T-helper 9 cell (primary cell): ENCODE measurements at places on chromosomes 5 and 9.

GRCh38 chr5:156137071-156137869 lies 189.7 kb upstream of the SGCD start:
- DNase-seq, result no peak

DNA sequence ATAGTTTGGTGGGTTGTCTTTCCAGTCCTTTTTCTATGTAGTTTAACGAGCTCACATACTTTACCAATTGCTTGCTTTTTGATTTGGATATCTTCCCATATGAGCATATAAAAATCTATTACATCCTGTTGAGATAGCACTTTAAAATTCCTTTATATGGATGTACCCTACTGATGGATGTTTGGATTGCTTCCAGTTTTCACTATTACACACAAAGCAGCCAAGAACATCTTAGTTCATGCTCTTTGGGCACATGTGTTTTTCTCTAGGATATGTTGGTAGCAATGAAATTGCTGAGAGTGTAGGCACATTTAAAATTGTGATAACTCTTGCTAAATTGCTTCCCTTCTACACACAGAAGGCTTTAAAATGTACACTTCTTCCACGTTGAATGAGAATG lies 56.1 kb upstream of the NTRK2 start:
- no peak for DNase-seq

DNA sequence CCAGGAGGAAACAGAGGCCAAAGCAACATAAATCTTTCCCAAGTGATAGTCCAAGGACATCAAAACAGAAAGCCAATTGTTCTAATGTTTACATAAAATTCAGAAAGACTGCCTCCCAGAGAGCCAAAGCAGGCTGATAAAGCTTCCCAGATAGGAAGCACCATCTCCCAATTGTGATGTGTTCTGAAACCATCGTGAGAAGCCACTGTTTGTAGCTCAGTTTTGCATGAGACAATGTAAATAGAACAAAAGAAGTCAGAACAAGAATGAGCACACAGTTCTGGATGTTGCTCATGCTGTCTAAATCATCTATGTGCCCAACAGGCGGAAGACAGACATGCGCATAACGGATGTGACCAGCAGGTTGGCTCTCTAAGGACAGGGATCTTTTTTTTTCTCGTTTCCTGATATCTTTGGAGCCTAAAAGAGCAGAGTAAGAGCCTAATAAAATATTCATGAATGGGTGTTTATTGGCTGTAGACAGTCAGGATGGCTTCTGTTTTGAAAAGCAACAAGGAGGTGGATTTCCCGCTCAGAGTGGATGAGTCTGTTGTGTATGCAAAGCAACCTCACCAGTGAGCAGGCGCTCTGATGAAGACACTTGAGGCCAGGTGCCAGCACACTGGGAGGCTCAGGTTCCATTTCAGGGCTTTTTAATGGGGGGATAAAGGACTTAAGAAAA lies 113.6 kb downstream of the GNA14 start:
- DNase-seq, result no peak

GRCh38 chr9:96574931-96575351 lies 44.7 kb downstream of the CDC14B start:
- no peak for DNase-seq

- DNase-seq, result no peak
Measured at GRCh38 chr9:2026220-2026997, 11.3 kb downstream of the SMARCA2 start.
